ENCODE measurements at places on chromosomes 5 and 9.

DNA sequence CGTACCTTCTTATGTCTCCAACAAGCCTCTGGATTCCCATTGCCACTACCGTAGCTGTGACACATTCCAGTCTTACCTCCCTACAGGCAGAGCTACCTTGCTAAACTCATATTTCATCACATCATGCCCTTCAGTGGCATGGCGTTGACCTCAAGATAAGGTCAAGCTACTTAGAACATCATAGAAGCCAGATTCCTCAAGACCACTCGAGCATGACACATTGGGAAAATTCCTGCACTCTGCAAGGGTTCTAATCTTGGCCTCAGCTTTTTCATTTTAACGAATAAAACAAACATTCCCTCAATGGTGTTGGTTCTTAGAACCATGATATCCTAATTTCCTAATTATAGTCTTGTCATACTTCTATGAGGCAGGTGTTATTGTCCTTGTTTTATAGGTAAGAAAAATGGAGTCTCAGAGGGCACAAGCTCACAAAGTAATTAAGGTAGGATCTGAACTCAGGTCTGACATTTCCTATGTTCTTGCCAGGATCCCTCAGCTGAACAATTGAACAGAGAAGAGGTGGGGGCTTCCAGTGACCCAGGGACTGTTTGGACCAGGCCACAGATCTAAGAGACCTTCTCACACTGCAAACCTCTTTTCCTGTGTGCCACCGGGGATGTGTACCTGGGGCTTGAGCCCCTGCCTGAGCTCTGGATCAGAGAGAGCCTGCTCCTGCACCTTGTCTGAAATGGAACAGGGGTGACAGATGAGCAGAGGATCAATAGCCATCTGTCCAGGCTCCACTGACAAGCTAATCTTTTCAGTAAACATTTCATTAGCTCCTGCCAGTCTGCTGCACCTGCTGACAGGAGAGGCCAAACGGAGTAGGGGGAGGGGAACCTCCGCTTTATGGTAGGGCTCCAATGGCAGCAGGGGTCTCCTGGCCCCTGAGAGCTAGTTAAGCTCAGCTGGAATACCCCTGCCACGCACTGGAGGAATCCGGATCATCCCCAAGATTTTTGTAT, 49.3 kb downstream of the ALG2 start:
- no peak for DNase-seq

- DNase-seq = no peak
Measured at GRCh38 chr5:13357929-13358328, 586.6 kb downstream of the DNAH5 start.

- no peak for DNase-seq
Measured at GRCh38 chr5:106521701-106522100, 1149.0 kb downstream of the EFNA5 start.

- no peak for DNase-seq
Measured at GRCh38 chr5:103409013-103409670, 150.6 kb downstream of the MACIR start.

DNA sequence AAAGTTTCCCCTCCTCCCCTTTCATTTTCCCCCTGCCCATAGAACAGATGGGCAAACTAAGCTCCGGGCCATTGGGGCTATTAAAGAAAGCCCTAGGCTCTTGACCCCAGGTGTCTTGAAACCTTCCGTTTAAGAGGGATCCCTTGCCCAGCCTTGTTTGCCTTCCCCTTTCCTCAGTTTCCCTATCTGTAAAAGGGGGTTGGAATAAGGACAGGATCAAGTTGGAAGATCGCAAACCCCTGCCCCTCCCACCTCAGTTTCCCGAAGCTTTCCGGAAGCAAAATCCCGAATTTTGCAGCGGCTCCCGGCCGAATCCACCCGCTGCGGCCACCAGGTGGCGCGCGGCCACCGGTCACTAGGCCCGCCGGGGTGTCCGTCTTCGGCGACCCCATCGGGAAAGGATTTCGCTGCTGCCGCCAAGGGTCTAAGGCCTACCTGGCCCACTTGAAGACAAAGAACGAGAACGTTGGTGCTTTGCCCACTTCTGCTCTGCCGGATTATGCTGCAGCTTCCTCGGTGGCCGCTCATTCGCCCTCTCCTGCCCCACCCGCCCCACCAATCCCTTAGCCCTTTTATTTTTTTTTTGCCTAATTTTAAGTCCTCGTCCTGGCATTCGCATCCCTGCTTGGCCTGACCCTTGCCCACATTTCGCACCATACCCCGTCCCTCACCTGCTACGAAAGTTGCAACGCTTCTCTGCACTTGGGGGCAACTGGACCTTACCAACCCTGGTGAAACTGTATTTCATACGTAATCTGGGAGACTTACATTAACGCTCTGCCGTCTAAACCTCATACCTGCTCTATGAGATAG, 962 bp upstream of the NR6A1 start:
- DNase-seq = peak; percentile 83

Data from progenitor cell of endocrine pancreas (in vitro differentiated cells).